ENCODE measurements at places on chromosomes 3 and 15.

DNA sequence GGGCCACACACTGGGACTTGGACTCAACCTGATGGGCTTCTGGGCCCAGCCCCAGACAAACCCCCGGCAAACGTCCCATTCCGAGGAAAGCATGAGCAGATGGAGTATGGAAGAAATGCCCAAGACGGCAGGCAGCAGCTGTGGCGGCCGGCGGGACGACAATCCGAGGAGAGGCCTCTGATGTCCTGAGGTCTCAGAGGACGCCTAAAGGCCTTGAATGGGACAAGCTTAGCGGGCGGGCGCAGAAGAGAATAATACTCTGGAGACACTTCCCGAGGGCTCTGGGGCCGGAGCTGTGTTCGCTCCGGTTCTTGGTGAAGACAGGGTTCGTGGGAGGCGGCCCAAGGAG lies 482 bp upstream of the OGG1 start:
- no peak for DNase-seq

GRCh38 chr3:140467104-140467577 lies 210.7 kb upstream of the TRIM42 start:
- DNase-seq: no peak

DNA sequence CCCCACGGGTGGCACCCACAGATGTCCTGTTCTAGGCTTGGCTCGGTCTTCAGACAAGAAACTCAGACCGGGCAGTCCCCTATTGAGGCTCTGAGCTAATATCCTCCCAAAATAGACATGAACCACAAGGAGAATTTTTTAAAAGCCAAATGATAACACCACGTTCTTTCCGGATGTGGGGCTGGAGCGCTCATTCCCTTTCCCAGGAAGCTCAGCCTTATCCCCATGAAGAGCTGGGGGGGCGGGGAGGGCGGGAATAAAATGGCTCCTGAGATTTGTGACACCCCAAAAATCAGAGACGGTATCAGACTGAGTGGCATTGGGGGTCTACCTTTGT lies 1.1 kb downstream of the SLC6A1 start:
- no peak for DNase-seq

GRCh38 chr3:195800240-195800639 lies 11.5 kb downstream of the MUC4 start:
- DNase-seq: no peak

GRCh38 chr3:65521032-65521431 lies 517.7 kb downstream of the MAGI1 start:
- no peak for DNase-seq

- no peak for DNase-seq
These were observed 237.3 kb downstream of the CHST2 start for GRCh38 chr3:143356839-143357238.

GRCh38 chr15:71447328-71448250 lies 332.3 kb downstream of the THSD4 start:
- no peak for DNase-seq

DNA sequence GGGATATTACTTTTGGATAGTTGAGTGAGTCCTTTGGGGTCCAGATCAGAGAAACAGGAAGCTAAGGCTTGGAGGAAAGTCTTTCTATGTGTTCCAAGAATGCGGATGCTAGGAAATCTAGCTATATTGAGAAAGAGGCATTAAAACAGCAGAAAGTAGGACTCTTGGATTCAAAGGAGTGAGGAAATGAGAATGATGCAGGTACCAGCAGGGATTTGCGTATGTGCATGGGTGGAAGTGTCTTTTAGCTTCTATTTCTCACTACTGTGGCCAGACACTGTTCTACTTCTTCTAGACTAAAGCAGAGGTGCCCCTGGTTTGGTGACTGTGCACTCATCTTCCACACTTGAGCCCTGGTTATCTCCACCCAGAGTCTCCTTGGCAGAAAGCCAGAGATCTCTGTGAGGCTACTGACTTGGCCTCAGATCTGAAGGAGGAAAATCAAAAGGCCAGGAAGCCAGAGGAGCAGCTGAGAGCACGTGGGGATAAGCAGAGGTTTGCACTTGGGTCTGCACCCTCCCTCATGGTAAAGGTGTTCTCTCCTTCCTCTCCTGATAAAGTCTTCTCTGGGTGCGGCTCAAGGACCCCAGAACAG lies 44.3 kb downstream of the ATP2B2 start:
- DNase-seq: no peak

DNA sequence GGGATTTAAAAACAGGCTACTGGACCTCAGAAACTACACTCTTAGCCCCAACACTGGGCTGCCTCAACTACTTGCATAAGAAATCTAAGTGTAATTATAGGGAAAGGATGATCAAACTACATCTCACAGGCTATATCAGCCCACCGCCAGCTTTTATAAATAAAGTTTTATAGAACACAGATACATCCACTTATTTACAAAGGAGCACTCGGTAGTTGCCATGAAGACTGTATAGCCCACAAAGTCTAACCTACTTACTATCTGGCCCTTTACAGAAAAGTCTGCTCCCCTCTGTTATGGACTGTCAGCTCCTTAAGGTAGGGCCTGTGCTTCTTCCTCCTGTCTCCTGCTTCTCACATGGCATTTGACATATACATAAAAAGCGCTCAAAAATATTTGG lies 9.5 kb downstream of the OSBPL10 start:
- DNase-seq: no peak

DNA sequence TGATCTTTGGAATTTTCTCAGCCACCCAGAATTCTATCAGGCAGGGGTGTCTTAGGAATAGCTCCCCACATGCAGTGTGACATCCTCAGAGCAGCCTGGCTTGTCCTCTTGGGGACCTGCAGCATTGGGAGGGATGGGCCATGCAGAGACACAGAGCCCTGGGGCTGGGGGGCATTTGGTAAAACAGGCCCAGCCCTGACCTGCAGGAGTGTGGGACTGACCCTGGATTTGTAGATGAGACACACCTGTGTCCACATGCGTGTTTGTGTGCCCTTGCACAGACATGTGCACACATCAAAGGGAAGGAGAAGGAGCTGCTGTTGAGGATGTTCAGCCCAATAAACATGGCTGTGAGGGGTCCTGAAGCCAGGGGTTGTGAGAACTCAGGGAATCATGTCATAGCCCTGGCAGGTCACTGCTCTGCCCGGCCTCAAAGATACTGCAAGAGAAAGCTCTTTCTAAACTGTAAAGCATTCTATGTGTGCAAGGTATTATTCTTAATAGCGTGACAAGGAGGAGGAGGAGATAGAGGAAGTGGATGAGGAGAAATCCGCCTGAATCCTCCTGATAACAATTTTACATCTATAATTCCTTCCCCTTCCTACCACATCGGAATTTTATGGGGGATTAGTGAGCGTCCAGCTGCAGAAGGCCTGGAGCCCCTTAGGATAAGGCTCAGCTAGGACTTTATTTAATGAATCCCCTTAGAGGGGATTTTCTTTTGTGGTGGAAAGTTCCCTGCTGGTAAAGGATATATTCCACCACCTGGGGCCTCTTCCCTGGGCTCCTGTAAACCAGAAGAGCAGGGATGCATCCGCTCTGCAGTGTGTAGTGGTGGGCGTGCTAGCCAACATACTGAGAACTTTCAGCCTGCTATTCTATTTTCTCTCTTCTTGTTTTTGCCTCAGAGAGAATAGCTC lies 245.5 kb downstream of the EPHB1 start:
- DNase-seq: no peak
